ENCODE measurements at places on chromosomes 5 and 9. TPM values are rescaled to one million over a fixed set of nuclear protein-coding genes. Genes with fewer than 3 reads are reported as not detected.

Gene LCN1
- not detected for total RNA-seq

DNA sequence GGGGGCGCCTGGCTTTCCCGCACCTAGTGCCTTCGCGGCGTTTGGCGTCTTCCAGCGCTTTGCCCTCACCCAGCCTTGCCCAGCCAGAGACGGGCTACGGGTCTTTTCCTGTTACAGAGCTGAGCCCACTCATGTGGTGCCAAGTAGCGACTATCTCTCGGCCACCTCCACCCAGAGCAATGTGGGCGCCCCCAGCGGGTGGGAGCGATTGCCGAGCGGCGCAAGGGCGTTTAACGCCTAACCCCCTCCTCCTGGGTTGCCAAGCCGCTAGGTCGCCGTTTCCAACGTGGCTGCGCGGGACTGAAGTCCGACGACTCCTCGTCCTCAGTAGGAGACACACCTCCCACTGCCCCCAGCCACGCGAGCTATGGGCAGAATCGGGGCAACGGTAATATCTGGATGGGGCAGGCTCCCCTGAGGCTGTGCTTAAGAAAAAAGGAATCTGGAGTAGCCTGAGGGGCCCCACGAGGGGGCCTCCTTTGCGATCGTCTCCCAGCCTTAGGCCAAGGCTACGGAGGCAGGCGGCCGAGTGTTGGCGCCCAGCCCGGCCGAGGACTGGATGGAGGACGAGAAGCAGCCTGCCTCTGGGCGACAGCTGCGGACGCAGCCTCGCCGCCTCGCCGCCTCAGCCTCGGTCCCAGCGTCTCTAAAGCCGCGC, 5.8 kb downstream of the TLX3 start:
- DNase-seq, result no peak

Gene IFNE
- total RNA-seq, result not detected

GRCh38 chr5:159775890-159776289, 140.4 kb upstream of the ADRA1B start:
- no peak for DNase-seq

DNA sequence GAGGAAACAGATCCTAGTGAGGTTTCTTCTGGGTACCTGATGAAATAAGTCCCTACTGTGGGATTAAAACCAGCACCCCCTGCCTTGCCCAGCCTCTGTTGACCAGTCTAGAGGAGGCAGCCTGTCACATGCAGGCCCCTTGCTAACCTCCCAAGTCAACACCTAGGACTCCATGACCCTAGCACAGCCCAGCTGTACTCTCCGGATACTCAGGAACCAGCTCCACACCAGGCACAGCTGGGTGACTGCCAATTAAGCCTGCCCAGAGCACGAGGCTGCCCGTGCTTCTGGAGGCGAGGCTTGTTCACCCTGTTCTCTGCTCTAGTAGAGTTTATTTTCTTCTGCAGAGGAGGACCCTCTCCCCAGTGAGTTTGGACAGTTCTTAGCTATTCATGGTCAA, 92.5 kb downstream of the SNX24 start:
- no peak for DNase-seq

- no peak for DNase-seq
Measured at GRCh38 chr5:164060786-164061355, 555.5 kb downstream of the MAT2B start.

DNA sequence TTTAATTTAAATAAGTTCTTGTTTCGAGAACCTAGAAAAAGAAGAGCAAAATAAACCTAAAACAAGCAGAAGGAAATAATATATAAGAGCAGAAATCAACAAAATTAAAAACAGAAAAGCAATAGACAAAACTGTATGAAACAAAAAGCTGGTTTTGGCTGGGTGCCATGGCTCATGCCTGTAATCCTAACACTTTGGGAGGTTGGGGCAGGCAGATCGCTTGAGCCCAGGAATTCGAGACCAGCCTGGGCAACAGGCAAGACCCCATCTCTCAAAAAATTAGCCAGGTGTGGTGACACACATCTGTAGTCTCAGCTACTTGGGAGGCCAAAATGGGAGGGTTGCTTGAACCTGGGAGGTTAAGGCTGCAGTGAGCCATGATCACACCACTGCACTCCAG, 59.2 kb upstream of the OTP start:
- DNase-seq, result no peak

Gene TCF7
- total RNA-seq, result 1.6 TPM

Gene MEF2C
- 25.4 TPM for total RNA-seq

Gene LHFPL2
- 40.7 TPM for total RNA-seq

Gene NR4A3
- 216 TPM for total RNA-seq

DNA sequence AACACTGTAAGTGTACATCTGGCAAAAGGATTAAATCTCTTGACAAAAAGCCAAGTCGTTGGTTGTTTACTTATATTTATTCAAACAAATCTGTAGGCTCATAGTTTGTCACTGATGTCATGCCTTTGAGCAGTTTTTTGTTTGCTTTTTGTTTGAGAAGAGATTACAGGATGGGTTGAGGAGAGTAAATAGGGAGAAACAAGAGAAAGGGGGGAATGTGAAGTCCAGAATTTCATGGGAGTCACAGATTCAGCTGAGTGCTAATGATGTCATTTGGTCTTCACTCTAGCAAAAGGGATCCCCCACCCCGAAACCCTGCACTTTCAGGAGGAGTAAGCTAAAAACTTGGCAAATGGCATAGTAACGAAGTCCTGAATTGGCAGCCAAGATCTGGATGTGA, 337.4 kb downstream of the GLIS3 start:
- no peak for DNase-seq

GRCh38 chr5:60463179-60463868, 236.6 kb downstream of the DEPDC1B start:
- DNase-seq, result no peak

GRCh38 chr9:113533335-113534225, 70.1 kb downstream of the RGS3 start:
- DNase-seq, result no peak

GRCh38 chr9:129235041-129235930, 57.2 kb upstream of the IER5L start:
- no peak for DNase-seq

DNA sequence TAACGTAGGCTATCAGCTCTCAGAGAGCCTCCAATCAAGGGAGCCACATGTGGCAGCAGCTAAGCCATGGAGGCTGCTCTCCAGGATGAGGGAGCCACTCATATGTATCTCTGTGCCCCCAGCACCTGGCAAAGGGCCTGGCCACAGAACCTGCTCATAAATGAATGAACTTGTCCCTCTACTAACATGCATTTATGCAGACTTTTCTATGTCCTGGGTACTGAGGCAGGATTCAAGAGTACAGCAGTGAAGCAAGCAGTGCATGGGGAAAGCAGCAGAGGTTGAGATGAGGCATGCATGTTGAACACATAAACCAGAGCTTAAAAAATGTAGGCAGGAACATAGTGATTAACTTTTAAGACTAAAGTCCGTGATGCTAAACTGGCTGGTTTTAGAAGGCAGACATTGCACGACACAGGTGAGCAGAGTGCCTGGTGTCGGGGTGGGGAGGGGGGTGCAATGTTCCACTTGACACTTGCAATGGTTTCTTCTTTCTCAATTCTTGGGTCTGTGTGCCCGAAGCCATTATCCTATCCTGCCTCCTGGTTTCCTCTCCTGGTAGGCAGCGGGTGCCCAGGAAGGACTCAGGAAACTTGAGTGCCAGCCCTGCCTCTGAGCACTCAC, 142.8 kb upstream of the ALDH1B1 start:
- DNase-seq, result no peak

Gene ABCA1
- 110 TPM for total RNA-seq

- DNase-seq, result no peak
Measured at GRCh38 chr5:158384535-158385481, 525.9 kb upstream of the CLINT1 start.

- no peak for DNase-seq
Measured at GRCh38 chr5:38601133-38601862, 44.9 kb upstream of the LIFR start.

DNA sequence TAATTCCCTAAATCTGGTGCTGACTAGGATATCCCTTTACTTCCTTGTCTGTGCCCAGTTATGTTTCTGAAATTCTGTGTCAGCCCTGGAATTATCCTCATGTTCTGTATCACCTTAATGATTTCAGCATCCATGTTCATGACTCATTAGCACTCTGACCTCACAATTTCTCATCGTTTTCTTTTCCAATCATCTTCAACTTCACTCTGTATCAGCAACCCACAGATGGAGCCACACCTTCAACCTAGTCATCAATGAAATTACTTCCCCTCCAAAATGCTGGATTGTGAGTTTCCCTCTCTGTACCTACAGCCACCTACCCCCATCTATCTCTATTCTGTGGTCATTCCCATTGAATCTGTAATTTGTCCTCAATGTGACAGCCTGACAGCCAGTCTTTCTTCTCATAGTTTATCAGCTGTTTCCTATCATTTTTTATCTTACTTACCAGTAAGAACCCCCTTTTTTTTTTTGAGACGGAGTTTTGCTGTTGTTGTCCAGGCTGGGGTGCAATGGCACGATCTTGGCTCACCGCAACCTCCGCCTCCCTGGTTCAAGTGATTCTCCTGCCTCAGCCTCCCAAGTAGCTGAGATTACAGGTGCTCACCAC, 3.1 kb upstream of the IL6ST start:
- no peak for DNase-seq

GRCh38 chr5:132228241-132229035, 785 bp upstream of the P4HA2 start:
- peak; percentile 20 for DNase-seq

- DNase-seq, result no peak
Measured at GRCh38 chr5:1175801-1176472, 25.5 kb upstream of the SLC6A19 start.

Gene NTNG2
- total RNA-seq, result 1.8 TPM

GRCh38 chr5:52725808-52726207, 61.9 kb upstream of the ITGA1 start:
- DNase-seq, result no peak

GRCh38 chr9:116417464-116417863, 263.9 kb downstream of the PAPPA start:
- DNase-seq, result no peak

DNA sequence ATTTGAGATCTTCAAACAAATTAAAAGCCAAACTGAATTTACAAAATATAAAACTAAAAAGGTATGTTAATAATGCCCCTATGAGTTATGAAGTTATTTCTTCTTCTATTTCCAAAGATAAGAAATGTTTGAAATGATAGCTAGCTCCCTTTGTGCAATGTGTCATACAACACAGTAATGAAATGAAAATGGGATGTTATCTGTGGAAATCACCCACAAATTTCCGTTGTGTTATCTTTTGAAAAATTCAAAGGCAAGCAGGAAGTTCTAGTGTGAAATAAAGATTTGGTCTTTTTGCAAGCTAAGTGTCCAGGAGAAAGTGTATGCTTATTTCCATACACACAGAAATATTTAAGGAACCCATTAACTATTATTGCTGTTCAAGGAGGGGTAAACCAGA, 375.3 kb upstream of the PRR16 start:
- DNase-seq, result no peak

GRCh38 chr5:126003309-126003708, 419.9 kb upstream of the GRAMD2B start:
- no peak for DNase-seq

GRCh38 chr9:135299651-135300345, 179.8 kb upstream of the PPP1R26 start:
- no peak for DNase-seq

Gene TXNDC8
- not detected for total RNA-seq

Gene PCDHGB4
- 6.0 TPM for total RNA-seq

Gene F12
- 3.0 TPM for total RNA-seq

GRCh38 chr9:90365666-90366065, 277.0 kb downstream of the DIRAS2 start:
- no peak for DNase-seq

GRCh38 chr5:110594866-110595265, 131.6 kb downstream of the TMEM232 start:
- DNase-seq, result no peak

Gene FIBCD1
- total RNA-seq, result not detected

DNA sequence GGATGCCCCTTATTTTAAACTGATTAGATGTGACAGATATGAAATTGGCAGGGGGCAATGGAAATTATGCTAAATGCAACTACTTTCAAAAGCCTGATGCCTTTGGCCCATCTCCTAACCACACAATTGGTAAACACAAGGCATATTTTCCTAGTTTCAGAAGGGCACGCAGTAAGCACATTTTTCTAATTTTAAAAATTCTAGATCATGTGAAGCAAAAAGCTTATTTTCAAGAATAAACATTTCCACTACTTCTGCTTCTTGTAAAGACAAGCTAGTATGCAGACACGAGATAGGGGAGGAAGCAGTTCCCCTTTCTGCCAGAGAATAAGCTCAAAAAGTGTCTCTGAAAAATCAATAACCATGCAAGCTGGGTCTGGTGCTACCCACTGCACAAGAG, 67.7 kb downstream of the ABCA1 start:
- no peak for DNase-seq

- DNase-seq, result no peak
Measured at GRCh38 chr9:90100014-90100413, 495.2 kb downstream of the GADD45G start.

DNA sequence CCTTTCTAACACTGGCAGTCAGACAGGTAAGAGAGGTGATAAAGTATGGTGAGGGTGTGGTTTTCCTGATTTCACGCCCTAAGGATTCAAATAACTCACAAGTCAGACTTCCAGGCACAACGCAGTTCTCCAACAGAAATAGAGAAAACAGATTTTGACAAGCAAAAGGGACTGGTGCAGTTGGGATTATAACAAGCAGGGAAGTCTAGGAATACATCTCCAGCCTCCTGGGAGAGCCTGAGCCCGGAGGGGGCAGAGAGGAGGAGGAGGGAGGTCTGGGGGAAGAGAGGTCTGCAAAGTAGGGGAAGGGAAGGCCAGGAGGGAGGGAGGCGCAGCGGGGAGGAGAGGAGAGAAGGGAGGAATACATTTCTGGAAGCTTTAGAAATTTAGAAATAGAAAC, 1.6 kb downstream of the CMBL start:
- no peak for DNase-seq
